ENCODE measurements at places on chromosomes 5 and 9. TPM values are rescaled to one million over a fixed set of nuclear protein-coding genes. Genes with fewer than 3 reads are reported as not detected.

GRCh38 chr9:129866394-129867135, 31.3 kb downstream of the USP20 start:
- peak; percentile 81 for DNase-seq

DNA sequence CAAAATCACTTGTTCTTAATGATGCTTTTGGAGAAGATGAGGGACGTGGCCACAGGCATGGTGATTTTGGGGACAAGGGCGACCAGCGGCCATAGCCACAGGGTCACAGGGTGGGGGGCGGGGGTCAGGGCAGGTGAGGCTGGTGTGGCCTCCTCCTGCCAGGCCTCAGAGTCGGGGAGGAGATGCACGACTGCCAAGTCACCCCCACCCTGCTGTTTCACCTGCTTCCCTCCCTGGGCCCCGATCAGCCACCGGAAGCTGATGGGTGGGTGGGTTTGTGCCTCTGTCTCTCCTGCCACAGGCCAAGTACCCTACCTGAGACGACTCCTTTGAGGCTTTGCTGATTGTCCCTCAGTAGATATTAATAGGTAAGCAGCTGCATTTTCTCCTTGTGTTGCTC, 199.3 kb downstream of the PAX5 start:
- no peak for DNase-seq

DNA sequence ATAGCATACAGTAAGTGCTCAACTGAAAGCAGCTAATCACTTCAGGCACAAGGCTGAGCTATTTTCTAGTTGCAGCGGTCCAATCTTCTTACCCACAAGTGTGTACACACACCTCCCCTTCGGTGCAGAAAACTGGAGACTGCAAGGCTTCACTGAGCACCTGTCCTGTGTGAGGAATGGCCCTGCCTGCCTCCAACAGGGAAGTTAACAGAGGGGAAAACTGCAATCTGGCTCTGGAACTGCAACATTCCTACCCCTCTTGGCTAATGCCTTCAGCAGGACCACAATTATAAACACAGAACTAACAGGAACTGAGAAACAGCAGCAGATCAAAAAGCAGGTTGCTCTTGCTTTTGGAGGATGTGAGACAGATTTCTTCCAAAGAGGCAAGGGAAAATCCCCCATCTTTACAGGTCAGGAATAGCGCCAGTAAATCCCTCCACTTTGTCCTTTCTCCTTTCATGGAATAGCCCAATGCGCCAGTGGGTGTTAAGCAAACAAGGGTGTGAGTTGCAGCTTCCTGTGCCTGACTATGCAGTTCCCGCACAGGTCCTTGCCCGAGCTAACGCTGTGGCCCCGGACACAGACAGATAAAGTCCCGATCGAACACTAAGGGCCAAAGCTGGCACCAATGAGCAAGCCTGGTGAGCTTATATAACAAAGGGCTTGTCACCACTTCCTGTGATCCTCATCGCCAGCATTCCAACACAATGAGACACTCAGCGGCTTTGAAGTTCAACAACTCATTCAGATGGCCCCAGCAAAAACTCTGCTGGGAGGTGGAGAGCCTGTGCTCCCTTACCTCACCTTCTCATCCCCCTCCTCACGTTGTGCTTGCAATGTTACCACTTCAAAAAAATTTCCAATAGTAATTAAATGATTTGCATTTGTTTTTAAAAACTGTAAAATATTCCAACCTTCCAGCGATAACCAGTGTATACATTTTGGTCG, 21.5 kb downstream of the SHB start:
- no peak for DNase-seq

- no peak for DNase-seq
Measured at GRCh38 chr5:6496207-6496584, 47.5 kb downstream of the UBE2QL1 start.

- DNase-seq = no peak
Measured at GRCh38 chr5:62124266-62124665, 181.7 kb upstream of the KIF2A start.

DNA sequence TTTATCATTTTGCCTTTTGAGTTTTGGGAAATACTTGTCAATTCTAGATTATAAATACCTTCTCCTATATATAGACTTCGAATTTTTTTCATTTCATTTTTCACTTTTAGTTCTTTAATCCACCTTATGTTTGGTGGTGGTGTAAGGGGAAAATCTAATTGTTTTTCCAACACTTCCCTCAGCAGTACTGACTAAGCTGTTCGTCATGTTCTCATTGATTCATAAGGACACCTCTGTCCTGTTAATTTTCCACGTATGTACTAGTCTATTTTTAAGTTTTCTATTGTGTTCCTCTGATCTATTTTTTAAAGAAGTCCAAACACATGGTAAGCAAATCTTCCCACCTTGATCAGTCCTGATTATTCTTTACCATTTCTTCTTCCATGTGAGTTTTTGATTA, 254.2 kb downstream of the SYK start:
- DNase-seq = no peak

DNA sequence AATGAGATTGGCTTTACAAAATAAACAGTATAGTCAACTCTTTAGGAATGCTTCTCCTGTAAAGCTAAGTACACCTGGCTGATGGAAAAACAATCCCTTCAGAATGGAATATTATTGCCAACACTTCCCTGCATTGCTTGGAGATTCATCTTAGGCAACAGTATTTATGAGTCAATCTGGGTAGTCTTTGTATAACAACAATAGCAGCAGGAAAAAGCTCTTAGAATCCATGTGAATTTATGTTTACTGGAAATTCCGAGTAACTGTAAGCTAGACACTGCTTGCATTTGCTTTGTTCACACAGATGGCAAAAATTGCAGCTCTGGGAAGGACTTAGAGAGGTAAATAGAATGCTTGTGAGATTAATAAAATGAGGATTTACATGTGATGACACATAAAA, 101.7 kb upstream of the NTRK2 start:
- DNase-seq = no peak

DNA sequence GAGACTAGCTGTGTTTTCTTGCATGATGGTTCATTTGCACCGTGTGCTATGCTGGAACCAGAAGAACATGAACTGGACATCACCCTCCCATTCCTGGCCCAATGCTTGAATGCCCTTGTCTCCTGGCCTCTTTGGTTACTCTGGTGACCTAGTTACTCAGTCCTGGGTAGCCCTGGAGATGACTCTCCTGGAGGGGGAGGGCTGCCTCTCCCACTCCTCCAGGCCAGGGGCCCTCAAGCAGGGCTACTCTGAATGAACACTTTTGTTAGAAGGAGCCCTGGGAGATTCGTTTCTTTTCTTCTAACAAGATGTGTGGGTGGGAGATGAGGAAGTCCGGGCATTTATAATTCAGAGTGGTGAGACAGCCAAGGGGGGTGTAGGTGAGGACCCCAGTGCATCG, 12.0 kb upstream of the NKX2-5 start:
- DNase-seq = no peak

DNA sequence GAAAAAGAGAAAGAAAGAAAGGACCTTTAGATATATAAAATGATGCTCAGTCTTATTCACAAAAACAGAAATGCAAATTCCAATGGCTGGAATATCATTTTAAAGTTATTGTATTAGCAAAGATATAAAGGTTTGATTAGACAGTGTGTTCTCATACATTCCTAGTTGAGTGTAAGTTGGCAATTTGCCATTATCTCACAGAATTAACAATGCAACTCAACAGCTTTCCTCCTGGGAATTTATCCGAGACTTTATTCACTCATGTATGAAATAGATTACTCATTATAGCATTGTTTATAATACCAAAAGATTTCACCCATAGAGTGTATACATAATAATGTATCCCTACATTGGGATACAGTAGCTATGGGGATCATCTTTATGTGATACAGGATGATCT, 27.1 kb upstream of the MLLT3 start:
- no peak for DNase-seq

GRCh38 chr9:94881454-94881853, 155.0 kb downstream of the AOPEP start:
- DNase-seq = no peak

DNA sequence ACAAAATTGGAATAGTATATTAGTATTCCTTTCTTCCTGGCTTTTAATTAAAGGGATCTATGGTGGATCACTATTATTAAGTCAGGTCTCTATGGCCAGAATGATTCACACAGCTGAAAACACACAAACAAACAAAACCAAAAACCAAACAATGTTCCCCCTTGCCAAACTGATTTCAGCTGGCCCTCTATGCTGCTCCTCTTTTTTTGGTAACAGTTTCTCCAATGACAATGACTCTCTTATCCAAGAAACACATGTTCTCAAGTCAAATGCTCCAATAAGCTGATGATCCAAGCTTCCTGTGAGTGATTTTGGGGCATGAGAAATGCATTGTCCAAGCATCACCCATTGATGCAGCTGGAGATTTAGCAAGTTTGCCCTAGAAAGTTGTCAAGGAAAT, 193.4 kb upstream of the TUT7 start:
- no peak for DNase-seq

GRCh38 chr5:112407240-112407639, 11.8 kb downstream of the EPB41L4A start:
- no peak for DNase-seq

DNA sequence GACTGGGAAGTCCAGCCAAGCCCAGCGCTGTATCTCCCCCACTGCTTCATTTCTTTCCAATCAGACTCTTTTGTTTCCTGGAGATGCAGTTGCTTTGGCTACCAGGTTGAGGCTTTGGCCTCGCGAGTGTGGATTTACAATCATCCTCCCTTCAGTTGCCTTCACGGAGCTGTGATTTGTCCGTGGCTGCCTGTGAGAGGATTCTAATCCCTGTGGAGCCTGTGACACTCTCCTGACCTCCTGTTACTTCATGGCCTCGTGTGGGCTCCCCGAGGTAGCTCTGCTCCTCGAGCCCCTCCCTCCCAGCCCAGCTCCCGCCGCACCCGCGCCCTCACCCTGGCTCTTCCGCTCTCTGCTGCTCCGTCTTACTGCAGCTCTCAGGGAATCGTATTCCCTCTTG, 107.2 kb upstream of the STC2 start:
- no peak for DNase-seq

- no peak for DNase-seq
Measured at GRCh38 chr5:130267926-130268325, 363.7 kb downstream of the CHSY3 start.

DNA sequence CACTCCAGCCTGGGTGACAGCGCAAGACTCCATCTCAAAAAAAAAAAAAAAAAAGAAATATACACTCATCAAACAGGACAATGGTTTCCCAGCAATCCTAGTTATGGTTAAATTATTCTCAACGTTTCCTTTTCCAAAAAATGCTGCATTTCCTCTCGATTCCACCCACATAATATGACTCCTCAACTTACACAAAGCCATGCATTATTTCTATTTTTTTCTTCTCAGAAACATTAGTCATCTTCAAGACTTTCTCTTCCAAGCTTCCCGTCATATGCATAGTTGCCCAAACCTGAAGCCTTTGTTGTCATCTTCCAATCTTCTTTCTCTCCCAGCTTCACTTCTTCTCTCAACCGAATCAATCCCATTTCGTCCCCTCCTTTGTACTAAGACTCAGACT, 61.4 kb upstream of the RANBP6 start:
- no peak for DNase-seq

GRCh38 chr5:58666598-58667581, 84.0 kb downstream of the RAB3C start:
- DNase-seq = no peak

DNA sequence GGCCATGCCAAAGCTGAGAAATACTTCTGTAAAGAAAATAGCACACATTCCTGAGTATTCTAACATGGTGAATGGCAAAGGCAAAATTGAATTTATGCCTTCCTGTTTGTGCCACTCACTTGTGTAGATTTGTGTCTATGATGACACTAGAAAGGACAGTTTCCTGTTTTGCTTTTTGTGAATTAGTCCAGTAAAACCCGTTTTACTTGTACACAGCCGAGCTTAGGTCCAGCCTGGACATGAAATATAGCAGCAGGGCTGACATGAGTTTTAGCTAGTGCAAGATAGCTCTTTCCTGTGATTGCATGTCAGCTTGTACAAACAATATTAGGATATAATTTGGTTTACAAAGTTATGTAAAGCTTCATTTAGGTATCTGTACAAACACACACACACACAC, 1891.7 kb upstream of the WWC1 start:
- no peak for DNase-seq

GRCh38 chr5:53211799-53212198, 102.2 kb upstream of the MOCS2 start:
- no peak for DNase-seq

GRCh38 chr5:180960209-180960608, 28.4 kb upstream of the BTNL3 start:
- DNase-seq = no peak

DNA sequence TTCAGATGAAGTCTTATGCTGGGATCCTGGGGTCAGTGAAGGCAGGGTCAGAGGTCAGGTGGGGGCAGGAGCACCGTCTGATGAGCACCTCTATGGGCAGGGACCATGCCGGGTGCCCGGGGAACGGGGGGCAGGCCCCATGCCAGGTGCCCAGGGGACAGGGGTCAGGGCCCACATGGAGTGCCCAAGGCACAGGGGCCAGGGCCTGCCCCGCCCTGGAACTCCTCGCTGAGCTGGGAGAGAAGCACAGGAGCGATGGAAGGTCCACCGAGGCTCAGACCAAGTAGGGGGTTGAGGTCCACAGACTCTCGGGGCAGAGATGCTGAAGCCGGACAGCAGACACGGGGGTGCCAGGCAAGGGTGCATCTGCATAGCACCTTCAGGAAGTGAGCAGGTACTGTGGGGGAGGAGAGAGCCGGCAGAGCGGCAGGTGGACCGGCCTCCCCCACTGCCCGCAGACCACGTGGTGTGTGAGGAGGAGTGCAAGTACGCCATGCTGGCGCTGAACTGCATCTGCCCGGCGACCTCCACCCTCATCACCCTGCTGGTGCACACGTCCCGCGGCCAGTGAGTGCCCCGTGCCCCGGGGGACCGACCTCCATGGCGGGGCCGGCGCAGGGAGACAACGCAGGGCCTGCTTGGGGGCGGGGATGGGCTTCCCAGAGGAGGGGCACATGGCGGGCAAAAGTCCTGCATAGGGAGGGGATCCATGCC, 67.7 kb downstream of the KCNT1 start:
- no peak for DNase-seq

Gene KCTD16
- 0.09 TPM for total RNA-seq

Gene SVEP1
- not detected for total RNA-seq

Gene PCDH12
- 0.33 TPM for total RNA-seq

Gene ORM1
- not detected for total RNA-seq

Gene PCDHGA5
- 0.09 TPM for total RNA-seq

Gene SCGB3A2
- not detected for total RNA-seq

Gene PTTG1
- total RNA-seq = 79.8 TPM

Gene PHF24
- total RNA-seq = not detected

Gene PDZD2
- total RNA-seq = 0.27 TPM

Gene FOXI1
- total RNA-seq = not detected

Gene FBLL1
- total RNA-seq = not detected

Gene SPINK9
- not detected for total RNA-seq

Gene PCDHB9
- not detected for total RNA-seq

Gene FOXD1
- total RNA-seq = 0.09 TPM

Gene TPPP
- total RNA-seq = 0.37 TPM

Gene MED27
- total RNA-seq = 31.6 TPM

Gene GPR151
- not detected for total RNA-seq
